ENCODE measurements at places on chromosomes 5 and 9. TPM values are rescaled to one million over a fixed set of nuclear protein-coding genes. Genes with fewer than 3 reads are reported as not detected.

The MYOT gene
- total RNA-seq, result 7.1 TPM

The ELP1 gene
- total RNA-seq, result 19.5 TPM

The GLRA1 gene
- not detected for total RNA-seq

- DNase-seq, result no peak
- H3K4me1 ChIP-seq, result peaks cover 16% of the 10 kb centered on the region
- H3K4me3 ChIP-seq, result no peak overlapping the region
- no peak overlapping the region for H3K27ac ChIP-seq
Measured at GRCh38 chr5:142746532-142747433, 23.4 kb upstream of the ARHGAP26 start.

- no peaks in the 10 kb centered on the region for H3K4me1 ChIP-seq
- H3K36me3 ChIP-seq, result no peaks in the 10 kb centered on the region
- H3K27me3 ChIP-seq, result no peaks in the 10 kb centered on the region
- DNase-seq, result peak; percentile 87
- H3K4me3 ChIP-seq, result no peak overlapping the region
- no peak overlapping the region for H3K27ac ChIP-seq
Measured at GRCh38 chr5:140239939-140240700, 62.8 kb downstream of the PFDN1 start.

DNA sequence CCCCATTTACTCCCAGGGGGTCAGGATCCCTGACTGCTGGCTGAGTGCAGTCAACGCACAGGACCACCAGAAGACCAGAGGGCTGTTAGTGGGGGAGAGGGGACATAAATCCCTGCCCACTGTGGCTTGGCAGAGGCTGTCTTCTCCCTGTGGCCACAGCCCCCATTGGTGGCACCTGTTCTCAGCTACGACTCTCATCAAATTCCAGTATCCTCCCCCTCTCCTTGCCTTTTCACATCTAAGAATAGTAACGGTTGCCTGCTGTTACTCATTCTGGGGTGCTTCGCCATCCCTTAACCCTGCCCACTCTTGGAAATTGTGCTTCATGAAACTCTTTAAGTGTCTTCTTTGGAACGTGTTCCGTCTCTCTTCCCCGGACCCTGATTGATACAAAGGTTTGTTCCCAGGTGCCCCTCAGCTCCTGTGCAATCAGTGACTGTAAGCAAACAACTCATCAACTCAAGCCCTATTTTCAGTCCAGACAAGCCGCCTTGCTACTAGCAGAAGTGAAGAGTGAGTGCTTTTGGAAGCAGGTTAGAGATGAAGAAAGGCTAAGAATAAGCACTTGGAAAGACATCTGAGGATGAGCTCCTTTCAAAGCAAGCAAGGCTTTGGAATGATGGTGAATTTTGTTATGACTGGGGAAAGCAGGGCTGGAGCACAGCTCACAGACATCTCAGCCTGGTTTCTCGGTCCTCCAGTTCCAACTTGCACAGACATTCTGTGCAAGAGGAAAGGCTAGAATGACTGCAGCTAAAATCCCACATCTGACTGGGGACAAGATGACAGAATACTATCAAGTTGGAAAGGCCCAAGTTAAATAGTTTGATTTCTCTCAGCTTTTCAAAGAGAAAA, 22.9 kb upstream of the DENND1A start:
- H3K4me1 ChIP-seq, result no peaks in the 10 kb centered on the region
- H3K4me3 ChIP-seq, result no peak overlapping the region
- H3K27ac ChIP-seq, result no peak overlapping the region
- no peaks in the 10 kb centered on the region for H3K36me3 ChIP-seq
- no peak for DNase-seq
